ENCODE measurements at places on chromosomes 6 and 20.

GRCh38 chr6:119035459-119035858 lies 43.0 kb downstream of the FAM184A start:
- DNase-seq, result no peak

GRCh38 chr6:129672341-129672682 lies 37.7 kb downstream of the ARHGAP18 start:
- no peak for DNase-seq

DNA sequence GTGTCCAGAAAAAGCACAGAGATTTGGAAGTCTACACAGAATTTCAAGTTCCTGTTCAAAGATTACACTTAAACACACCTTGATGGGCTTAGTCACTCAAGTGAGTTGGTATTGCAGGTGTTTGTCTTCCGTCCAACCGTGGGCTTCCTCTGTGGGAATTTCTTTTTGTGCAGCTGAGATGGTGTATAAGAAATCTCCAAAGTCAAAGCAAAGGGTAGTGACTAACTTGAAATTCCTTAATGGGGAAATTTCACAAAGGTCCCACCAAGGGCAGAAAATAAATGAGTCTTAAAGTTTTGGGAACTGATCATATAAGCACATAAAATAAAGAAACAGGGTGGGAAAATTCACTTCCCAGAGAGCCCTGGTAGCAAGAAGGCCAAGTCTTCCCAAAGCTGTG lies 102.0 kb upstream of the TNFAIP3 start:
- no peak for DNase-seq

DNA sequence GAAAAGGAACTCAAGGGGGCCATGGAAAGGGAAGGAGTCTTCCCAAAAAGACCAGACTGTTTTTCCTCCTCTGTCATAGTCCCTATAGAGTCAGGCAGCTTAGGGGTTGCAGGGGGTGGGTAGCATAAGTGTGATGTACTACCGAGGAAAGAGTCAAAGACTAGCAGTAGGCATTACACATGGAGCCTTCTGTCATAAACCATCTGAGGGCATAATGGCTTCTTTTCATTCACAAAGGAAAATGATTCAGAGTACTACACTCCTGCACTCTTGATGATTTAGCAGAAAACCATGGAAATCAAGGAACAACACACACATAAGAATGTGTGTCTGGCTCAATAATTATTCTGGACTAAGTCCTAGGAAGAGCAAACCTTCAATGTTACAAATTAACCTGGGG lies 14.9 kb downstream of the PLN start:
- DNase-seq, result no peak

GRCh38 chr6:162857326-162857725 lies 129.6 kb downstream of the PACRG start:
- DNase-seq, result no peak

DNA sequence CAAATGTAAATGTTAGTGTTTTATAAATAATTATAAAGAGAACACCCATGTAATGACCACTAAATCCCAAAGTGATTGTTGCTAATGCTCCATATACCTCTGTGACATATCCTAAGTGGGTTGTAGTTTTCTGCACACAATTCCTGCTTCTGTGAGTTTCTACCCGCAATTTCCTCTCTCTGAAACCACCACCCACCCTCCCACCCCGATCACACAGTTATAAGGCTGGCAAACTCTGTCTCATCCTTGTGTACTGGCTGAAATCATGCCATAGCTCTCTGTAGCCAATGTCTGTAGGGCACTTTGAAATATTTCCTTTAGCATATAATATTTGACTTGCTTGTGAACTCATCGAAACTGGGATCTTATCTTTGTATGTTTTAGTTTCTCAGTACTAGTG lies 236.6 kb downstream of the PLCB1 start:
- DNase-seq, result no peak

GRCh38 chr20:38272398-38272797 lies 11.9 kb upstream of the KIAA1755 start:
- no peak for DNase-seq

DNA sequence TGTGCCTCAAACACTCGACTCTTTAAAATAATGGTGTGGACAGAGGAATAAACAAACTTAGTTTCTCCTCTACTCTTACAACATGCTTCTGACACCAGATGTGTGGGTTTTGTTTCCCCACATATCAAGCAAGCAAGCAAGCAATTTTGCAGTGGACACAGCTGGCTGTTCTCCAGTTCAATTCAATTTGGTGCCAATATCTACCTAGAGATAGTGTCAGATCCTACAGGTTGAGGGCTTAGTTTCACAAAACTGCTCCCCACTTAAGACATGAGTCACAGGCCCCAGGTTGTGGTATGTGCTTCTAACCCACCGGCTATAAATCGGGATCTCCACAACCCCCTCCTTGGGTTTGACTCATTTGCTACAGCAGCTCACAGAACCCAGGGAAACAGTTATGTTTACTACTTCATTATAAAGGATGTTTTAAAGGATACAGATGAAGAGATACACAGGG lies 131.4 kb upstream of the TRAF3IP2 start:
- DNase-seq, result no peak

DNA sequence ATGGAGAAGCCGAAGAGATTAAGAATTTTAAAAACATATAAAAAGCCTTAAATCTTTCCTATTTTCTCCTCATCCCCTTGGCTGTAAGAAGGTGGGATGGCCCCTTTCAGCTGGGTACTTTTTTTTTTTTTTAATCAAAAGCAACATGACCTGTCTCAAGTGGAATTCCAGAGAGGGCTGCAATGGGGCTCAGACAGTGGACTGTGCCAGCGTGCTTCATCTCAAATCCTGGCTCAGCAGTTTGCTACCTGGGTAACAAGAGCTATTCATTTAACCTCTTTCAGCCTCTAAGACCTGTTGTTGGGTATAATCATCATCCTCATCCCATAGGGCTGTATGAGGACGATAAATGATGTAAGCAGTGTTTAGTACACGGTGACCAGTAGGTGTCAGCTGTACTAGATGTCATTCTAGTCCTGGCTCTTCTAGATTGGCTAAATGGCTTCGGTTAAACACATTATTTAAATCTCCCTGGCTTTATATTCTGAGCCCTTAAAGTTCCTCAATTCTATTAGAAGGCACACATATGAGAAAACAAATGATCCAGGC lies 6.9 kb upstream of the PPP1R3G start:
- no peak for DNase-seq

DNA sequence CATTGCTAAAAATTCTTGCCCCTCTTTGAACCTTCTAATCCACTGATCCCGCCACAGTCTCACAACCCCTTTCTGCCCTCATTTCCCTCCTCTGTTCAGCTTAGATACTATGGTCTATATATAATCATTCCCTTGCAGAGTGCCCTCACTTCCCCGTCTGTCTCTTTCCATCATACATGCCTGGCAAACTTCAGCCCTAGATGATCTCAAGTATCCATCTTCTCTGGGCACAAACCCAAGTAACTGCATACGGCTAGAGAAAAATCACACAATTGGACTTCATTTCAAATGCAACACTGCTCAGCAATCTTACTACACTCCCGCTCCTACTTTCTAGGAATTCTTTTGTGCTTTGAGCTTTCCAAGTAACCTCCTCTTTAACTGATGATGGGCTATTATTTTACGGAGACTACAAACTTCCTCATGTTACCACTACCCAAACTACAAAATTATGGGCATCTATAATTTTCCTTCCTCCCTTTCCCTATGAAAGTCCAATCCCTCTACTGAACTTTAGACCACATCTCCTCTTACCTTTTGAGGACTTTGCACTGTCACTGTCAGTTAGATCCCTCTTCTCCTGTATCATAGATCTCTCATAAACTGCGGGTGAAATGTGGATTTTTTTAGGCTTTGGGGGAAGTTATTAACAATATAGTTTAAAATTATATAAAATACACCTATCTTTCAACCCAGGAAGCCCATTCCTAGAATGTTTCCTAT lies 135.6 kb downstream of the BTBD9 start:
- DNase-seq, result no peak

All from NCI-H2081 treated with DMSO at 0.1 percent for 48 hours (cell line).